NCI-H1417 (cell line): ENCODE measurements at places on chromosomes 7 and 10.
A peak's percentile ranks its signal among the peaks of the same experiment; 100 is the strongest.

DNA sequence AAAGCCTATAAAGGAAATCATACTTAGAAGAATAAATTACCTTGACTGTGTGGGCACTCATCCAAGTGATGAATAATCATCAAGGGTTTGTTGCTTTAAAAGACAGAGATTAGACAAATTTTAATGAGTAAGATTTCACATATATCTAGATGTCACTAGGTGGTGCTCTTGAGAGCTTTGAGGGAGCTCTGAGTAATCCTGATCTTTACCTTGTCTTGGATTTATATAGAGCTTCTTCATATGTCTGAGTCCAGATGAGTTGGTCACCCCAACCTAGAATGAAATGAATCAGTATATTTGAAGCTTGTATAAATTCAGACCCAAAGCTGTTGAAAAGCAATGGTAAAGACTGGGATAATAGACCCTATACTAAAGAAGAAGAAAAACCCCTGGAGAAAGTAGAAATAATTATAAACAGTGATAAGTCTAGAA is 3.7 kb downstream of the AGR2 start:
- peak; percentile 26 for DNase-seq

DNA sequence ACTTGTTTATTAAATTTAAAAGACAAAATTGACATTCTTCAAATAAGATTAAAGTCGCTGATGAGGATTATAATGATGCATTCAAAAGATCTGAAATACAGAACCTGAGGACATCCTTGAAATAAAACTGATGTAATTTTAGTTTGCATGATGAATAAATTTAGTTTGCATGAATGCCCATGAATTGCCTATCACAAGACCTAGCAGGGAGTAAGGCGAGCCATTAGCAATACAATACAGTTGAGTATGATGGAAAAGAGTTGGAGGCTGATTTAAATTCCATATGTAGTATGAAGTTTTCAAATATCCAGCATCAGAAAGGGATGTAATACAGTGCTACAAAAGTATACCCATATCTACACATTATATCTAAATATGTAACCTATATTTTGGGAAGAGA is 321.3 kb downstream of the CACNA2D1 start:
- DNase-seq, result no peak

DNA sequence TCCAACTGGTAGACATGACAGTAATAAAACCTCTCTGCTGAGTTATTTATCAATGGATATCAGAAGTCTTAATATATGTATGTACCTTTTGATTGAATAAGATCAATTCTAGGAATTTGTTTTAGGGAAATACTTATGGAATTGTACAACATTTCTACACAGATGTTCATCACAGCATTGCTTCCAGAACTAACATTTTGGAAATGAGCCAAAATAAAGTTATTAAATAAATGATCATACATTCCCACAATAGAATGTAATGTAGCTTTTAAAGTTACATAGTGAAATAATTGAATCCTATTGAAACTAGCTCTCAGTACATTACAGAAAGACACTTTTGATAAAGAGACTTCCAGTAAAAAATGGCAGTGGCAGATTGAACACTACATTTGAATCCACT is 481.6 kb upstream of the LRRN3 start:
- DNase-seq, result no peak

DNA sequence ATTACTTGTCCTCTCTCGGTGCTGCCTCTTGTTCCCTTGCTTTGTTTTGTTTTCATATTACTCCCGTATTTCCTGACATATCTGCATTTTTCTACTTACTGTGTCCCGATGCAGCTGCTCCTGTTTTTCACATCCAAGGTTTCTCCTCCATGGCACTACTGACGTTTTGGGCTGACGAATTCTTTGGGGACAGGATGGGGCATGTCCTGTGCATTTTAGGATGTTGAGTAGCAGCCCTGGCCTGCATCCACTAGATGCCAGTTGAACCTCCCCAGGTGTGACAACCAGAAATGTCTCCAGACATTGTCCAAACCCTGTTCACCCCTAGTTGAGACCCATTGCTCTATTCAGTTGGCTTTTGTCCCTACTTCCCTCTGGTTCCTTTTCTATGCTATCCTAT is 12.4 kb downstream of the ZNF789 start:
- no peak for DNase-seq

GRCh38 chr7:23003505-23004246 is 10.3 kb downstream of the HYCC1 start:
- peak; percentile 8 for DNase-seq

DNA sequence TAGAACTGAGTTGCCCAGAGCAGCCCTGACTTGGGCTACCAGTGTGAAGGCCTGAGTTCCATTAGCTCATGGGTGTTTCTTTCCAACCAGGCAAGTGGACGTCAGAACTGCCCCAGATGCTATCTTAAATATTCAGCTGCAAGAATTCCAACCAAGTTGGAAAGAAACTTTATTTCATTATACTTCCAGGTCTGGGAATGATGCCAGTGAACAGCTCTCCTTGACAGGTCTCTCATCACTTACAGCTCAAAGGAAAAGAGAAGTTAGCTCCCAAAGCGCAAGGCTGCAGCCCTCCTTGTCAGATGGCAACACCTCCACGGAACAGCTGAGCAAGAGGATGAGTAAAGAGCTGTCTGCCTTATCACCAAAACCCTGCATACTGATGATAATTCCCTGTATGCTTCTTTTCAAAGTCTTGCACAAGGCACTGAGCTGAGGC is 255.5 kb upstream of the AOAH start:
- DNase-seq, result no peak

GRCh38 chr10:59212301-59212798 is 35.9 kb downstream of the PHYHIPL start:
- DNase-seq, result no peak

DNA sequence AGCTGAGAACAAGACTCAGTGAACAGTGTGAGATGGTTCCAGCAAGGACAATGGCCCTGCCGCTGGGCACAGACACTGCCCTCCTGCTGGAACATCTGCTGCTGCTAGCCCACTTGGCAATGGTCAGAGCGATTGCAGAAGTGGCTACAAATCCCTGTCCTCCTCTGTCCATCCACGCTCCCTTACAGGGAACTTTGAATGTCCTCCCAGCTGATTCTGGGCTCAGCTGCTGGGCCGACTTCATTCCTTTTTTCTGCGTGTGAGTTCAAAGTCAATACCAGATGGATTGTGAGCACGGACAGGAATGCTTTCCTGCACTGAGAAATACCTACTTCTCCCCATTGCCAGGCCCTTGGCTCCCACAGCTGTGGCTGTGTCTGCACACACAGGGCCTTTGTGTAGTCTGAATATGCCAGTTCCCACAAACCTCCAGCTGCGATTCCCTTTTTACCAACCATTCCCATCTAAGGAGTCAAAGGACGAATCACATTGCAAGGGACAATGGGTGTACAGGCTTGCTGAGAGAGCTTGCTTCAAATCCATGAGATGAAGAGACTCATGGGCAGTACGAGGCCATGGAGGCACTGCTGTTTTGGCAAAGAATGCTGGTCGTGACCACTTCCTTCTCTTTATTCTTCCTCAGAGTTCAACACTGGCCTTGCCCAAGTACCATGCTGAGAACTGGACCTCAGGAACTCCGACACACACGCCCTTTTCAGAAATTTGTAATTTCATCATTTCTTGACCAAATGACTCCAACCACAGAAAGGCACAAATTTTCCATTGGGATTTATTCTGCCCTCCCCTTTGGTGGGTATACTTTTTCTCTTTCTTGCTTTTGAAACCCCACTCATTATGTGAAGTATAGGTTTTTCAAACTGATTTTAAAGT is 44.2 kb downstream of the BPGM start:
- no peak for DNase-seq

DNA sequence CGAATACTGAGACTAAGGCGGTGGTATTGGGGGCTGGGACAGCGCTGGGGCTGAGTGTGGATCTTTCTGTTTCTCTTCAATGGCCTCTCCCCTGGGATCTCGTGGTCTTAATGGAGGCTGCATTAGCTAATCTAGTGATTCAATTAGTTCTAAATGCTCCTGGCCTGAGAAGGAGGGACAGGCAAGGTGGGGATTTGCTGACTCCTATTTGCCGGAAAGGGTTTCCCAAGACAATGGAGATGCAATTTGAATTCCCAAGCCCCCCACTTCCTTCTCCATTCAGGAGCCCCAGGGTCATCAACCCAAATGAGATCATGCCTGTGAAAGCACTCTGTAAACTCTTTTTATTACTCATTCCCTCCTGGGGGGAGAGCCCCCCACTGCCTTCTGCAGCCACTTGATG is 111.7 kb upstream of the PLXNA4 start:
- DNase-seq, result no peak

- no peak for DNase-seq
Observed at GRCh38 chr7:24657980-24658379, 84.7 kb downstream of the PALS2 start.

DNA sequence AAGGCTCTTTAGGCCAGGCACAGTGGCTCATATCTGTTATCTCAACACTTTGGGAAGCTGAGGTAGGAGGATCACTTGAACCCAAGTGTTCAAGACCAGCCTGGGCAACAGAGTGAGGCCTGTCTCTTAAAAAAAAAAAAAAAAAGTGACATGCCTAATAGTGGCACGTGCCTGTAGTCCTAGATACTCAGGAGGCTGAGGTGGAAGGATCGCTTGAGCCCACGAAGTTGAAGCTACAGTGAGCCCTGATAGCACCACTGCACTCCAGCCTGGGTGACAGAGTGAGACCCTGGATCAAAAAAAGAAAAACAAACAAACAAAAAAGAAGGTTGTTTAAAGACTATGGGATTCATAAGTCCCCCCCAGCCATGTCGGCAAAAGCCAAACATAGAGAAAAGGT is 42.2 kb upstream of the NRF1 start:
- DNase-seq, result no peak

- no peak for DNase-seq
Observed at GRCh38 chr10:104029521-104029860, 56.2 kb downstream of the COL17A1 start.

- DNase-seq, result no peak
Observed at GRCh38 chr7:82029236-82029913, 259.5 kb upstream of the HGF start.

GRCh38 chr7:36939816-36940215 is 215.5 kb upstream of the AOAH start:
- DNase-seq, result peak; percentile 57

- no peak for DNase-seq
Observed at GRCh38 chr7:69018200-69018599, 580.1 kb upstream of the AUTS2 start.

DNA sequence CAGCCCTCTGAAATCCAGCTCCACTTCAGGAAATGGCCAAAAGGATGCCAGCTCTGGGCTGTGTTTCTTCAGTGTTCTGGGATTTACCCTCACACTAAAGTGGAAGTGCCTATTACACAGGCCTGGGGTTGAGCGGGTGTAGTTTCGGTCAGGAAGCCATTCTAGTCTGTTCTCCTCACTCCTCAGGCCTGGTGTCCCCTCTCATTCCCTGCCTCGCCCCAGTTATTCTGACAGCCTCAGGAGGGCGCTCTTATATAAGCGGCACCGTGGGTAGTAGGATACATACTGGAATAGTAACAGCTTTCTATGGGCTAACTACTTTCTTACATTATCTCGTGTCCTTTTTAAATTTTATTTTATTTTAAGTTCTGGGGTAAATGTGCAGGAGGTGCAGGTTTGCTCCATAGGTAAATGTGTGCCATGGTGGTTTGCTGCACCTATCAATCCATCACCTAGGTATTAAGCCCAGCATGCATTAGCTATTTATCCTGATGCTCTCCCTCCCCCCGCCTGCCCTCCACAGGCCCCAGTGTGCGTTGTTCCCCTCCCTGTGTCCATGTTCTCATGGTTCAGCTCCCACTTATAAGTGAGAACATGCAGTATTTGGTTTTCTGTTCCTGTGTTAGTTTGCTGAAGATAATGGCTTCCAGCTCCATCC is 12.2 kb upstream of the LGI1 start:
- DNase-seq, result no peak

DNA sequence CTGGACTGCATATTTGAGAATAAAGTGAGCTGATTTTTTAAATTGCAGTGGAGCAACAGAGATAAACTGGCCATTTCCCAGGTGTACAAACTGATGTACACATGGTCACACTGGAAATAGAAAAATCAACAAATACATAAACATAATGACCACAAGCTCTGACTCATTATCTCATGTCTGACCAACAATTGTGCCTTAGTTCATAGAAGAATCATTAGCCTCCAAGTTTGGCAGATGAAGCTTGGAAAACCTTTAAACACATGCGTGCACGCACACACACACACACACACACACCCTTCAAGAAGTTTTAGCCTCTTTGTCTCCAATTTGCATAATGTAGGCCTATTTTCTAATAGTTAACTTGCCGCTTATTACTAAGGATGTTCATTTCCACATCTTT is 308.9 kb upstream of the POM121L12 start:
- no peak for DNase-seq

- no peak for DNase-seq
Observed at GRCh38 chr7:132412435-132412834, 163.8 kb downstream of the PLXNA4 start.

DNA sequence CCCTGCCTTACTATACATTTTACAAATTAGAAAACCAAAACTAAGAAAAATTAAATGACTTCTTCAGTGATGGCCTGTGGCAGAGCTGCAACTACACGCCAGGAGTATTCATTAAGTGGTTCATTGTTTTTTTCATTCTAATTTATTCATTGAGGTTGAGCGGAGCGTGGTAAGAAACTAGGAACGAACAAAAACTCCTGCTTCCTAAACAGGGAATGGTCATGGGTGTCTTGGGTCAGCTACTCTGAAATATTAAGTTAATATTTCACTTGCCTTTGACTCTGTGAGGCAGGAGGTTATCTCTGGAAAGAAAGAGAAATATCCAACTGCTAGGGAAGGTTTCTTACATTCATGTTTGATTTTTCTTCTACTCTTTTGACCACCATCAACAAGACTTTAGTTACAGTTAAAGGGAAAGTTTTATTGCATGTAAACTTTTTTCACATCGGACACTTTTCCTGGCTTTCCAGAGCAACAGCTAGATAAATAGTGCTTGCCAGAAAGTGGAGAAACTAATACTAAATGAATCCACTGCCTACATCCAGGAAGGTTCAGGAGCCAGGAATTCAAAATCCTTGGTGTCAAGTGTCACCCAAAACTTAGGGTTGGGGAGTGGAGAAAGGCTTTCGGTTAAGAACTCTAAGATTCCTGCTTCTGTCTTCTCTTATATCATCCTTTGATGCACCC is 896 bp upstream of the GNG11 start:
- DNase-seq, result no peak

GRCh38 chr10:1454951-1455350 is 282.4 kb downstream of the ADARB2 start:
- peak; percentile 74 for DNase-seq

DNA sequence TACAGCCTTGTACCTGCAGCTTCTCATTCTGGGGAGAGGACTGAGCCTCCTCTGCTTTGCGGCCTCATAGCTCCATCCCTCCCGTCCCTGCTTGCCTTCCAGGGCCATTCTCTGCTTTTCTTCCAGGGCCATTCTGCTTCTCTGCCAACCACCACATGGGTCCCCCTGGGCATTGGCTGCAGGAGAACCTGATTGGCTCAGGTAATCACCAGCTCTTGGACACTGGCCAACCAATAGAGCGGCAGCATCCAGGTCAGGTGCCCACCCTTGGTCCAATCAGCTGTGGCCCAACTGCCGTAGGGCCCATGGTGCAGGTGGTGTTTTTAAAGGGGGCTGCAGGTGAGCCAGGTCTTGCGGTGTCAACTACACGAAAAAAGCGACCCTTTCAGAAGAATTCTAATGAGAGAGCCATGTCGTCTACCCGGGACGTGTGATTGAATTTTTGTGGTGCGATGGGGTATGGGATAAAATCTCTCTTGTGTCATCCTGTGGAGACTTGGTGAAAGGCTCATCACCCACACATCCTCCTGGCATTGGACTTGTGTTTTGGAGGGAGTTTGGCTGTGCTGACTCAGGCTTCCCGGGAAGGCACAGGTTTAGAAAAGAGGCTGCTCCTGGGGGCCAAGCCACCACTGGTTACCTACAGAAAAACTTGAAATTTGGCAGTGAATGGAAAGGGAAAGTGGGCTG is 46.0 kb upstream of the PODXL start:
- peak; percentile 15 for DNase-seq
